ENCODE measurements at places on chromosomes 12 and 14.

- H3K4me3 ChIP-seq: no peak overlapping the region
- H3K36me3 ChIP-seq: no peaks in the 10 kb centered on the region
- peaks cover 6% of the 10 kb centered on the region for H3K27me3 ChIP-seq
- no peak overlapping the region for H3K27ac ChIP-seq
- peak; percentile 66 for DNase-seq
Observed at GRCh38 chr12:5220835-5221234, 177.2 kb downstream of the KCNA5 start.

GRCh38 chr14:21227981-21228380 lies 41.3 kb downstream of the HNRNPC start:
- H3K27ac ChIP-seq: peak overlapping the region; percentile 5
- peaks cover 74% of the 10 kb centered on the region for H3K36me3 ChIP-seq
- no peak for DNase-seq
- H3K27me3 ChIP-seq: no peaks in the 10 kb centered on the region
- H3K4me3 ChIP-seq: no peak overlapping the region

DNA sequence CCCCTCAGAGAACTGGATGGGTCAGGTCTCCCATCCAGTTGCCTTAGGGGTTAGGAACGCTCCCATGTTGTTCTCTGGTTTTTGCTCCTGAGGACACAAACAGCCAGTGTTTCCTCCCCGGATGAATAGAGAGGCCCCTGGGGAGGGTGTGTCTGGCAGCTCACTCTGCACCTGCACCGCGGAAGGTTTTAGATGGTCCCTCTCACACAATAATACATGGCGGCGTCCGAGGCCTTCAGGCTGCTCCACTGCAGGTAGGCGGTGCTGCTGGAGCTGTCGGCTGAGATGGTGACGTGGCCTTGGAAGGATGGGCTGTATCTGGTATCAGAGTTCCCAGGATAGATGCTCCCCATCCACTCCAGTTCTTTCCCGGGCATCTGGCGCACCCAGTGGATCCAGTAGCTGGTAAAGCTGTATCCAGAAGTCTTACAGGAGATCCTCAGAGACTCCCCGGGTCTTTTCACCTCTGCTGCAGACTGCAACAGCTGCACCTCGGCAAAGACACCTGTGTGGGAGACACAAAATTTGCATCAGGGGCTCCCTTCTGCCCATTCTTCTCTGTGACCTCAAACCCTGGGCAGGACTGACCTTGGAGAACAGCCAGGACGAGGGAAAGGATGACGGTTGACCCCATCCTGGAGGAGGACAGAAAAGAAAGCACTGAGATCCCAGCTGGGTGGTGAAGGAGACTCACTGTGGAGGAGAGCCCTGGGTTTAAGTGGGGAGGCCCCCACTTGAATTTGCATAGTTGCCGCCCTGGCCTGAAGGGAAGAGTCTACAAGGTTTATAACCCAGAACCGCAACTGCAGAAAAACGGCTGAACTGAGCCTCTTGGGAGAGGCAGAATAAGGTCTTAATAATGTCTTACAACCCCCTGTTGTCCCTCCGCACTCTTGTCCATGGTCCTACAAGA lies 1324.8 kb downstream of the TMEM121 start:
- peak; percentile 41 for DNase-seq
- H3K27me3 ChIP-seq: peaks cover 41% of the 10 kb centered on the region
- peaks cover 7% of the 10 kb centered on the region for H3K4me1 ChIP-seq
- H3K4me3 ChIP-seq: no peak overlapping the region
- H3K36me3 ChIP-seq: no peaks in the 10 kb centered on the region

- H3K27ac ChIP-seq: no peak overlapping the region
- no peak for DNase-seq
- H3K4me1 ChIP-seq: no peaks in the 10 kb centered on the region
- no peak overlapping the region for H3K4me3 ChIP-seq
- H3K36me3 ChIP-seq: no peaks in the 10 kb centered on the region
- peaks cover 42% of the 10 kb centered on the region for H3K27me3 ChIP-seq
Observed at GRCh38 chr14:92334050-92334449, 11.1 kb downstream of the SLC24A4 start.

- no peak overlapping the region for H3K27ac ChIP-seq
- H3K4me3 ChIP-seq: no peak overlapping the region
- no peaks in the 10 kb centered on the region for H3K4me1 ChIP-seq
- no peaks in the 10 kb centered on the region for H3K36me3 ChIP-seq
- DNase-seq: no peak
Observed at GRCh38 chr12:110217996-110218674, 62.9 kb upstream of the ATP2A2 start.

DNA sequence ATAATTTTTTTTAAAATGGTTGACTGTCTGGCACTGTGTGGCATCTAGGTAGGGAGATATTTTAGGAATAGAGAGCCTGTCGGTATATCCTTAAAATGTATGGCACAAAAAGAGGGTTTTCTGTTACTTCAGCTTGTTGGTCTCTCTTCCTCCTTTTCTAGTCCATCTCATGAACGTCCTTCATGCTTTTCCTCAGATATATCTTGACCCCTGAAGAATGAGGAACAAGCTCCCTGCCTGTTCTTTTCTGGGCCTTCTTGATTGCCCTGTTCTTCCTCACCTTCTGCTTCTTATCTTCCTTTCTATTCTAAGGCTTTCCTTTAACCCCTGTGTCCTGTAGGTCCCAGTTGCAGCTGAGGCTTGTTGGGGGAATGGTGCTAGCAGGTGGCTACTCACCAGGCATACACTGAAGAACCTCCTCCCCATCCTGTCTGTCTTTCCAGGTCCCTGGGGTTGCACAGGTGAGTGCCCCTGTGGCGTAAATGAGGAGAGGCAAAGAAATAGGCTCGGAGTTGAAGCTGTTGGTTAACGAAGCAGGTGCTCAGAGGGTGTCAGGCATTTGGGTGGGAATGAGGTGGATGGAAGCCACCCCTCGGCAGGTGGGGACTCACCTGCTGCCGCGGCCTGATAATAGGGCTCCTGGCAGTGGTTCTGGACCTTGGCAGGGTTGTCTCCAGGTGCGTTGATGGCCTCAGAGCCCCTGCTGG lies 7.2 kb upstream of the C1R start:
- H3K4me3 ChIP-seq: no peak overlapping the region
- H3K36me3 ChIP-seq: peaks cover 32% of the 10 kb centered on the region
- no peak overlapping the region for H3K27ac ChIP-seq

DNA sequence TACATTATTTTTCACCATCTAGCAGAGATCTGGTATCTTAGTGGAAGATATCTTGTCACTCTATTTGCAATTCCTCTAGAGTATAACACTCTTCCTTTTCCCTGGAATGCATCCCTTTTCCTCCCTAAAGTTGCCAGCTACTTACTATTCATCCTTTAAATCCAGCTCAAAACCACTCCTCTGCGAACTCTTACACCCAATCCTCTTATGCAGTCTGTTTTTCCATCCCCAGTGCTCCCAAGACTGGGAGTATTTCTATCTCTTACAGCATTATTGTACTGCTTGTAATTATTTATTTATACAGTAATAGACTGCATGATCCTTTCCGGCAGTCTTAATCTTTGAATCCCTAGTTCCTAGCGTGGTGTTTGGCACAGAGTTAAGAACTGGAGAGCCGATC lies 2.9 kb upstream of the SRGAP1 start:
- DNase-seq: no peak
- peaks cover 46% of the 10 kb centered on the region for H3K27me3 ChIP-seq
- no peaks in the 10 kb centered on the region for H3K36me3 ChIP-seq
- H3K27ac ChIP-seq: no peak overlapping the region
- H3K4me1 ChIP-seq: peaks cover 8% of the 10 kb centered on the region
- H3K4me3 ChIP-seq: no peak overlapping the region

DNA sequence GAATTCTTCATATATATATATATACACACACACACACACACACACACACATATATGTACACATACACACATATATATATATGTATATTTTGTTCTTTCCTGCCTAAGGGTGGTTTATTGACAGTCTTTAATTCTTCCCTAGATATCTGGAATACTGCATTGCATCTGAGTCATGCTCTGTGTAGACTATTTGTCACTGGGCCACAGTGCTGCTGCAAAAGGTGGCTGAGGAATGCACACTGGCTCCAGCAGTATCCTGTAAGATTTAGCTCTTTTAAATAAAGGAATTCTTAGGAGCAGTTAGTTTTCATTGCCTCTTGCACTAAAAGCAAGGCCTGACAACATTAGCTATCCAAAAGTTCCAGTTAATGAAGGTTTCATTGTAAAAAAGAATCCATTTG lies 200.9 kb downstream of the APAF1 start:
- no peaks in the 10 kb centered on the region for H3K36me3 ChIP-seq
- H3K27ac ChIP-seq: no peak overlapping the region
- H3K27me3 ChIP-seq: peaks cover 18% of the 10 kb centered on the region
- H3K4me1 ChIP-seq: peaks cover 3% of the 10 kb centered on the region
- DNase-seq: no peak
- no peak overlapping the region for H3K4me3 ChIP-seq
